Activated CD4-positive, alpha-beta T cell treated with anti-CD3 and anti-CD28 coated beads, Interleukin-2, amount 10 ng/mL, durations not matched to agents 7 days and 5 days (primary cell): ENCODE measurements at places on chromosomes 7 and 10. TPM values are rescaled to one million over a fixed set of nuclear protein-coding genes. Genes with fewer than 3 reads are reported as not detected.
A peak's percentile ranks its signal among the peaks of the same experiment; 100 is the strongest.

GRCh38 chr10:22016046-22016705 lies 12.6 kb upstream of the DNAJC1 start:
- no peak for DNase-seq

CELF2 gene
- total RNA-seq: 181 TPM

- DNase-seq: no peak
Observed at GRCh38 chr7:43072530-43072929, 39.9 kb upstream of the HECW1 start.

- DNase-seq: no peak
Observed at GRCh38 chr7:25600262-25600920, 372.1 kb upstream of the NPVF start.

- no peak for DNase-seq
Observed at GRCh38 chr10:80909254-80909653, 371.6 kb downstream of the SH2D4B start.

DNA sequence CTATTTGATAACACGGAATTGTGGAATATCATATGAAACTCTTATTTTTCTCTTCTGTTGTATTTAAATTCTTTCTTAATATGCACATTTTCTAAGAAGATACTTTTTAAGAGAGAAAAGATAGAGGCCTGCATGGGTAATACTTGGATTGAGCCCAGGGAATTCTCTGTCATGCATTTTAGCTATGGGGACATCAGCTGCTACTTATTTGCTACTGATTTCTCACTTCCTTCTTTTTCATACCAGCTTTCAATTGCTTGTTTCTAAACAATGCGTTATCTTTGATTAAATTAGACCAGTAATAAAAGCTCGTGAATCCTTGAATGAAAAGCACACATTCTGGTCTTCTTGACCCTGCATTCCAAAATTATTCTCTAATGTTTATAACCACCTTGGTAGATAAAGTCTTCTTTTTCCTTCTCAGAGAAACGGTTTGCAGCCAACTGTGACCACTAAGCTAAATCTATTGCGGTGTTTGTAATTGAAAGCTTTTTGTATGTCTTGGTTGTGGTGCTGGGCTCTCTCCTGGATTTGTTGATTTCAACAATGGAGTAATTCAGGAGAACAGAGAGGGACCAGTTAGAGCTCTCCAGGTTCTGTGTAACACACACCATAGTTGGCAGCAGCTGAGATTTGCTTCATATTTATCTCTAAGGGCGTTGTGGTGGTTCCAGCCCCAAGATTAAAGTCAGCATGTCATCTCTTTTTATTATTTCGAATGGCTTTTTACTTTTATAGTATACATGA lies 139.3 kb downstream of the PPP1R9A start:
- no peak for DNase-seq

GRCh38 chr7:52479990-52480389 lies 555.4 kb upstream of the POM121L12 start:
- DNase-seq: no peak

HOXA10 gene
- total RNA-seq: not detected

KLLN gene
- total RNA-seq: 1.1 TPM

HOXA2 gene
- total RNA-seq: not detected

GRCh38 chr10:114753126-114753525 lies 68.5 kb upstream of the FHIP2A start:
- DNase-seq: no peak

GRCh38 chr10:92150823-92151222 lies 140.1 kb downstream of the CPEB3 start:
- DNase-seq: no peak

GRCh38 chr10:90136731-90137316 lies 435.4 kb downstream of the KIF20B start:
- DNase-seq: peak; percentile 7

GARIN1A gene
- 0.48 TPM for total RNA-seq

GNG11 gene
- not detected for total RNA-seq

GPRIN2 gene
- not detected for total RNA-seq

GRCh38 chr10:824946-825345 lies 106.6 kb downstream of the LARP4B start:
- no peak for DNase-seq

- no peak for DNase-seq
Observed at GRCh38 chr7:105017657-105018365, 3.8 kb downstream of the KMT2E start.

- peak; percentile 35 for DNase-seq
Observed at GRCh38 chr7:118153551-118154177, 30.3 kb upstream of the LSM8 start.
